Natural killer cell treated with Interleukin-12 subunit alpha and Interleukin-12 subunit beta and Interleukin-15 and Interleukin-18, amount 100 ng/mL, for 72 hours (primary cell): ENCODE measurements at places on chromosomes 3 and 15. TPM values are rescaled to one million over a fixed set of nuclear protein-coding genes. Genes with fewer than 3 reads are reported as not detected.

DNA sequence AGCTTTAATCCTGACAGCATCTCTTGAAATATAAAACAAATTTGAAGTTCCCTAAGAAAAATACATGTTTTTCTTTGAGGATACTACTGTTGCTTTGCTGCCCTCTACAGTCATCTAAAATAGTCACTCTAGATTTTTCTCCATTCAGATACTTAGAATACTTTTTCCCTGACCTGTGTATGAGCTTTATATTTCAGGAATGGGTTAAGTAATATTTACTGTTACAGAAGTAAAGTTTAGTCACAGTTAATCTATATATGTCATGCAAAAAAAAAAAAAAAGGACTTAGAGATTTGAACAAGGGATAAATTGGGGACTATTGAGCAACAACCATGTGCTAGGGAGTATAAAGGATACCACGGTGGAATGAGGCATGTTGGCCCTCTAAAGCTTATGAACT lies 8.8 kb downstream of the NECTIN3 start:
- peaks cover 7% of the 10 kb centered on the region for H3K27me3 ChIP-seq
- no peak overlapping the region for H3K4me3 ChIP-seq
- DNase-seq, result no peak
- no peaks in the 10 kb centered on the region for H3K4me1 ChIP-seq

DNA sequence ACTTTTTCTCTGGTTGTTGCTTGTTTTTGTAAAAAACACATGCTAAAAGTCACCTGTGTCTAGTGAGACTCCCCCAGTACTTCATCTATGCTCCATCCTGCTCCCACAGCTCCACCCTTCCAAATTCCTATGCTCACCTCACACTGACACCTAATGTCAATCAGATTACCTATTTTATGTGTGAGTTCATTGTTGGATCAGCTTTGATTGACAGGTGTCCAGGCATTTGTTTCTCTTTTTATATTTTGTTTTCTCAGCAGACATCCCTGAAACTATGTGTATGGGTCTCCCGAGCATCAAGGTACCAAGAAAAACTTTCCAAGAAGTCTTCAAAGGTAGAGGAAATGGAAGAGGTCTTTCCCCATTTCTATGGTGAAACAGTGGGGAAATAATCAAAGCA lies 13.4 kb downstream of the RFTN1 start:
- H3K36me3 ChIP-seq, result peaks cover 37% of the 10 kb centered on the region
- H3K4me1 ChIP-seq, result peaks cover 83% of the 10 kb centered on the region
- no peak for DNase-seq
- H3K27ac ChIP-seq, result peak overlapping the region; percentile 8
- no peaks in the 10 kb centered on the region for H3K27me3 ChIP-seq

DNA sequence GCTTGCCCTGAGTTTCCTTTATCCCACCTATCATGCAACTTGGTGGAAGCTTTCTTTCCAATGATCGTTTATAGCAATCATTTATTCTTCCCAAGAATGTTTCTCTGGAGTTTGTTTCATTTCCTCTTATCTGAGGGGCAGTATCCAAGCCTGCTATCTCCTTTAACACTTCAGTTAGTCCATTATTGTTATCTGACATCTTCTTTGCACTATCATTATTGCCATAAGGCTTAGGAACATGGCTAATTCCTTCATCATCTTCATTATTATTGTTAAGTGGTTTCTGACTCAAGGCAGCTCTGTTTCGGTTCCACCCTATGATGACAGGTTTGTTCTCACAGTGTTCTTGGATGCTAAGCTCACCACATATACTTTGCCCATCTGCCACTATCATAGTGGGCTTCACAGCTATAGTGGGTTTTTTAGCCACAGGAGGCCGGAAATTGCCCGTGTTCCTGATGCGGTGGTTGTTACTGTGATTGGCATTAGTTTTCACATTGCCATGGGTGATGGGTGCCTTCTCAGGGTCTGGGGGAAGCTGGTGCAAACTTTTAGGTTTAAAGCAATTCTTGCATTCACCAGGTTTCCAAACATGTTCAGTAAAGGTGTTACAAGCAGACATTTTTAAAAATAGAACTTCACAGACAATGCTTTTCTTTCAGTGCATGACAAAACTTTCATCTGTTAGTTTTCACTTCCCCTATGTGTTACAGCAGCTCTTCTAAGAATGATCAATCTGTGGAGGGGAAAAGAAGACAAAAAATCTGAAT lies 110.6 kb upstream of the TSPAN3 start:
- H3K27me3 ChIP-seq, result no peaks in the 10 kb centered on the region
- H3K27ac ChIP-seq, result peak overlapping the region; percentile 86
- peaks cover 61% of the 10 kb centered on the region for H3K4me1 ChIP-seq
- peak; percentile 65 for DNase-seq
- H3K4me3 ChIP-seq, result peak overlapping the region; percentile 77

DNA sequence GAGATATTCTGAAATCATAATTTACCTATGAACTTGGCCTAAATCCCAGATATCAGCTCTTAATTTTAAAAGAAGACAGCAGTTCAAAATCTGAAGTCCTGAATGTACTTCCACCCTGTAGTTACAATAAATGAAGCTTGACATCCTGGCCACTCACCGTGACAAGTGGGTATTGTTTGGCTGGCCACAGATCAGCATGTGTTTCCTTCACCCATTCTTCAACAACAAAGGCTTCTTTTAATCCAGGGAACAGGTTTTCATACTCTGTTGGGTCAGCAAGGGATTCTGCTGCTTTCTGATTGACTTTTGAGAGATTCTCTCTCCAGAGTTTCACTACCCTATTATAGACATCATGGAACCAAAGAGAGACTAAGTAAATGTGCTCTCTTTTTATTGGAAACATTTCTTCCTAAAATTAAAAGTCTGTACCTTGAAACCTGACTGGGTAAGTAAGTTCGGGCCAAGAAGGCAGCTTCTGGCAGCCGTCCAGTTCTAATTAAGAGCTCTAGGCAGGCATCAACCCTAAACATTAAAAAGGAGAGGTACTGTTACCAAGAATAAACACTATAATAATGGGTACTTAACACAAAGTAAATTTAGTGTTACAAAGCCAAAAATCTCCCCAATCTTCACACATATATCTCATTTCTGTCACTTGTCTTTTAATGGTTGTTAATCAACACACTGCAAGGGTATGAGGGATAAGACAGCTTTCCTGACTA lies 15.2 kb downstream of the MRPS22 start:
- peaks cover 62% of the 10 kb centered on the region for H3K36me3 ChIP-seq
- peak overlapping the region; percentile 82 for H3K27ac ChIP-seq
- H3K4me1 ChIP-seq, result peaks cover 19% of the 10 kb centered on the region
- no peaks in the 10 kb centered on the region for H3K27me3 ChIP-seq
- DNase-seq, result no peak
- no peak overlapping the region for H3K4me3 ChIP-seq

B3GALNT1 gene
- total RNA-seq, result 11.3 TPM

GRCh38 chr3:9021271-9022009 lies 58.2 kb upstream of the RAD18 start:
- no peaks in the 10 kb centered on the region for H3K36me3 ChIP-seq
- H3K27ac ChIP-seq, result no peak overlapping the region
- no peaks in the 10 kb centered on the region for H3K27me3 ChIP-seq
- H3K4me1 ChIP-seq, result no peaks in the 10 kb centered on the region
- DNase-seq, result no peak

GRCh38 chr15:25846377-25846776 lies 16.8 kb downstream of the ATP10A start:
- H3K4me3 ChIP-seq, result peak overlapping the region; percentile 74
- H3K27me3 ChIP-seq, result no peaks in the 10 kb centered on the region
- DNase-seq, result no peak
- peaks cover 63% of the 10 kb centered on the region for H3K4me1 ChIP-seq

- no peak overlapping the region for H3K4me3 ChIP-seq
- H3K36me3 ChIP-seq, result peaks cover 8% of the 10 kb centered on the region
- no peak overlapping the region for H3K27ac ChIP-seq
- H3K4me1 ChIP-seq, result no peaks in the 10 kb centered on the region
- H3K27me3 ChIP-seq, result peaks cover 22% of the 10 kb centered on the region
Measured at GRCh38 chr3:126557761-126558160, 971 bp downstream of the C3orf22 start.

DNA sequence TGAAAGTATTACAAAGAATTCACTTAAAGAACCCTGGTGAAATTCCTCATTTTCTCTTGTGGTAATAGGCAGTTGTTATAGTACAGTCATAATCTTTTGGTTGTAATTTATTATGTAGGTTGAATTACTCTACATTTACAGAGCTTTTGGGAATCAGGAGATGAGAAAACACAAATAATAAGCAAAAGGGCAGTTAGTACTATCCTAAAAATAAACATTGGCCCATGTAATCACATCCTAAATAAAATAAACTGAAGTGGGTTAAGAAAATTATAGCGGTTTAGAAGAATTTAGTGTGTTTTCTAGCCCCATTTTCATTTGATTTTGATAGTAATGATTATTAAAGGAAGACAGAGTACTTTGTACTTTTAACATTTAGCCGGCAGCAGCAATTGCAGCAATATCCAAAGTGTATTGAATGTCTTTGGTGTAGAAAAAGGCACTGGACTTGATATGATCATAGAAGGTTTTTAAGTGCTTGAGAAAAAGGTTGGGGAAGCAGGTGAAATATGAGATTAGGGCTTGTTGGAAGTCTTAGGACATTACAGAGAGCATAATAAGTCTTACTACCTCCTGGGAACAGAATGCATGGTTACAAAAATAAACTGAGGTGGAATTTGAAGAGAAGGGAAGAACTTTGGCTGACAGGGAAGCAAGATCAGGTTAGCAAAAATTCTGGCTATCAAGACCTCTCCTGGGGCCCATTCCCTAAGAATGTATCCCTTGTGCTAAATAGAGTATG lies 79.9 kb downstream of the MBNL1 start:
- H3K27me3 ChIP-seq, result no peaks in the 10 kb centered on the region
- peaks cover 32% of the 10 kb centered on the region for H3K4me1 ChIP-seq
- no peak overlapping the region for H3K4me3 ChIP-seq
- DNase-seq, result no peak
- H3K36me3 ChIP-seq, result peaks cover 15% of the 10 kb centered on the region
- H3K27ac ChIP-seq, result no peak overlapping the region

ZPLD1 gene
- not detected for total RNA-seq

DNA sequence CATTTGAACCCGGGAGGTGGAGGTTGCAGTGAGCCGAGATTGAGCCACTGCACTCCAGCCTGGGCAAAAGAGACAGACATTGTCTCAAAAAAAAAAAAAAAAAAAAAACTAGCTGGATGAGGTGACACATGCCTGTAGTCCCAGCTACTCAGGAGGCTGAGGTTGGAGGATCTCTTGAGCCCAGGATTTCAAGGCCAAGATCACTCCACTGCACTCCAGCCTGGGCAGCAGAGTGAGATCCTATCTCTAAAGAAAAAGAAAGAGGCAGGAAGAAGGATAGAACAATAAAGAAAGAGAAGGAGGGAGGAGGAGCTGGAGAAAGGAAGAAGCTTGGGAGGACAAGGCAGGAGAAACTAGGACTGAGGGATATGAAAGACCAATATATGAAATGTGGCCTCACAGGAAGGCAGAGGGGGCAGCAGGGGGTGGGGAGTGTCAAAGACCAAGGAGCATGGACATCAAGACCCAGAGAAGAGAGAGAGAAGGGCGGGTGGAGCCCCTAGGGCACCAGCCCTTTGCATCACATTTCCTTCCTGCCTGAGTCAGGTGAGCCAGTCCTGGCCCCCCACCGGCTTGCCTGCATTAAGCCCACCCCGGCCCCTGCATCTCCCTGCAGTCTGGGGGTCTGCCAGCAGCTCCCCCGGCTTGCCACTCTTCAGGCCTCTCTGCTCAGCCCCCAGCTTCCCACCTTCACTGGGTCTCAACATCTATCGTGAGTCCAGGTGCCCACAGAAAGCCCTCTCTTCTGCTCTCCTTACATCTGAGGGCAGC lies 11.5 kb downstream of the IGDCC3 start:
- H3K4me3 ChIP-seq, result no peak overlapping the region
- H3K4me1 ChIP-seq, result no peaks in the 10 kb centered on the region
- peaks cover 3% of the 10 kb centered on the region for H3K27me3 ChIP-seq
- H3K36me3 ChIP-seq, result no peaks in the 10 kb centered on the region
- no peak for DNase-seq

- H3K4me3 ChIP-seq, result no peak overlapping the region
- no peak for DNase-seq
- H3K27ac ChIP-seq, result no peak overlapping the region
- H3K36me3 ChIP-seq, result no peaks in the 10 kb centered on the region
- no peaks in the 10 kb centered on the region for H3K27me3 ChIP-seq
- no peaks in the 10 kb centered on the region for H3K4me1 ChIP-seq
Measured at GRCh38 chr3:117873249-117873600, 1161.4 kb downstream of the IGSF11 start.

NEDD4 gene
- 14.9 TPM for total RNA-seq

EPHB3 gene
- total RNA-seq, result not detected

GRCh38 chr3:66797889-66798560 lies 200.1 kb upstream of the KBTBD8 start:
- H3K27me3 ChIP-seq, result peaks cover 17% of the 10 kb centered on the region
- no peaks in the 10 kb centered on the region for H3K36me3 ChIP-seq
- no peak overlapping the region for H3K4me3 ChIP-seq
- no peaks in the 10 kb centered on the region for H3K4me1 ChIP-seq

DNA sequence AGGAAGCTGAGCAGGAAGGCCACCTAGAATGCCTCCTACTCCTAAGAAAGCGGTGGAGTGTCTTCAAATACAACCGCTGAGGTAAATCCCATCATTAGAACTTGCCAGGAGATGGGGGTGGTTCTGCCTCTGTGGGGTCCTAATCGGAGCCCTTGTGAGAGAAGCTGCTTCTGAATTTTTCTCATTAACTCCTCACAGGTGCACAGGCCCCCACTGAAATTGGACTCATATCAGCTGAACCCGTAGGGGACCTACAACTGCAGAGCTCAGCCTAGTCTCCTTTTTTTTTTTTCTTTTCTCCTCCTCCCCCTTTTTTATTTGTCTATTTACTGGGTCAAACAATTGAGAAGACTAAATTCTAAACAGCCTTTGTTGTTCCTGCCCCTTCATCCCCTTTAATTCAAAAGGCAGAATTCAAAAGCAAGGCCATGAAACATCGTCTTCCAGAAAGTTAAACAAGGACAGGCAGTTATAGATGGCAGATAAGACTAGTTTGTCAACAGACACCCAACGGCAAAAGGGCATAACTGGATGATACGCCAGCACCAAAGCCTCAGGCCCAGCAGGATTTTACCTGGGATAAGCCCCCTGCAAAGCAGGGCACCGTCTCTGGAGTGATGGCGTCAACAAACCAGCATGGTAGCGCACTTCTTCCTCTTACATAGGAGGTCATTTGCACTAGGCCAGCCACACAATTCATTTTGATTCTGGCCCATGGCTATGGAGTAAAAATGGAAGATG lies 213.7 kb upstream of the HES1 start:
- no peak for DNase-seq
- H3K27ac ChIP-seq, result no peak overlapping the region
- peaks cover 5% of the 10 kb centered on the region for H3K27me3 ChIP-seq
- H3K4me3 ChIP-seq, result no peak overlapping the region
- no peaks in the 10 kb centered on the region for H3K36me3 ChIP-seq
- H3K4me1 ChIP-seq, result no peaks in the 10 kb centered on the region

- no peak overlapping the region for H3K4me3 ChIP-seq
- H3K27me3 ChIP-seq, result no peaks in the 10 kb centered on the region
- no peak overlapping the region for H3K27ac ChIP-seq
- H3K36me3 ChIP-seq, result no peaks in the 10 kb centered on the region
- no peak for DNase-seq
Measured at GRCh38 chr15:60701261-60702019, 222.5 kb upstream of the ICE2 start.

GRCh38 chr15:70767667-70768066 lies 4.3 kb upstream of the UACA start:
- no peaks in the 10 kb centered on the region for H3K36me3 ChIP-seq
- no peak for DNase-seq
- peaks cover 19% of the 10 kb centered on the region for H3K4me1 ChIP-seq
- H3K27ac ChIP-seq, result peak overlapping the region; percentile 67
- H3K4me3 ChIP-seq, result peak overlapping the region; percentile 51
- peaks cover 19% of the 10 kb centered on the region for H3K27me3 ChIP-seq

C15orf61 gene
- 3.9 TPM for total RNA-seq
